Stimulated activated CD4-positive, alpha-beta T cell treated with anti-CD3 and anti-CD28 coated beads, Interleukin-12 subunit alpha, Interleukin-12 subunit beta, amount 100 ng/mL, for 4 hours (primary cell): ENCODE measurements at places on chromosomes 13 and 19.
A peak's percentile ranks its signal among the peaks of the same experiment; 100 is the strongest.

DNA sequence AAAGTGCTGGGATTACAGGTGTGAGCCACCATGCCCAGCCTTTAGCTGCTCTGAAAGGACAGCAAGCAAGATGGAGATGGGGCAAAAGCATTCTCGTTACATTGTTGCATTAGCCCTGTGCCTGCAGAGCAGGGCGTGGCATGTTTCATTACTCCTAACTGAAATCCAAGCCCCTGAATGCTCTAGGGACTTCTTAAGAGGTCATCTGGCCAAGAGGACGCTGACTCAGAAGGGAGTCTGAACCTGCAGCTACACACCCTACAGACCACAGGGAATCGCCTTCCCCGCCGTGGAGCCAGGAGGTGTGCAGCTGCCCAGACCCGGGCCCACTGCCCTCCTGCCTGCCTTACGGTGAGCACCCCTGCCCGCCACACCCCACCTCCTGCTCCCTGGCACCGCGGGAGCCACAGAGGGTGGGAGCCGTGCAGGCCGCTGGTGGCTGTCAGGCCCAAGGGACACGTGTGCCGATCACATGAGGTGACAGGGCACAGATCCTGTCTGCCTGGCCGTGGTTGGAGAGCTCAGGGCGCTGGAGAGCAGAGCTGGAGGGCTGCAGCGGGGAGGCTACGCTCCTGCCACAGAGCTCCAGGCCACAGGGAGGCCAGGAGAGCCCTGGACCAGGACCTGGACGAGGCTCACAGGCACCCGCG, 27.2 kb downstream of the ADPRHL1 start:
- no peak for DNase-seq

DNA sequence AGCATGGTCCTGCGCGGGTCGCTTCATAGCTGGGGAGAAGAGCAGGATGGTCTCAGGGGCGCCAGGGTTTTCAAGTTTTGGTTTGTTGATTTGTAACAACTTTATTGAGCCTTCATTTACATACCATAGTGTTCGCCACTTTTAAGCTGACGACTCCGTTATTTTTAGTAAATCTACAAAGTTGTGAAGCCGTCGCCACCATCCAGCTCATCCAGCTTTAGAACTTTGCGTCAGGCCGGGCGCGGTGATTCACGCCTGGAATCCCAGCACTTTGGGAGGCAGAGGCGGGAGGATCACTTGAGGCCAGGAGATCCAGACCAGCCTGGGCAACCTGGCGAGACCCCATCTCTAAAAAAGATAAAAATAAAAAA, 404 bp downstream of the C19orf44 start:
- DNase-seq = no peak

DNA sequence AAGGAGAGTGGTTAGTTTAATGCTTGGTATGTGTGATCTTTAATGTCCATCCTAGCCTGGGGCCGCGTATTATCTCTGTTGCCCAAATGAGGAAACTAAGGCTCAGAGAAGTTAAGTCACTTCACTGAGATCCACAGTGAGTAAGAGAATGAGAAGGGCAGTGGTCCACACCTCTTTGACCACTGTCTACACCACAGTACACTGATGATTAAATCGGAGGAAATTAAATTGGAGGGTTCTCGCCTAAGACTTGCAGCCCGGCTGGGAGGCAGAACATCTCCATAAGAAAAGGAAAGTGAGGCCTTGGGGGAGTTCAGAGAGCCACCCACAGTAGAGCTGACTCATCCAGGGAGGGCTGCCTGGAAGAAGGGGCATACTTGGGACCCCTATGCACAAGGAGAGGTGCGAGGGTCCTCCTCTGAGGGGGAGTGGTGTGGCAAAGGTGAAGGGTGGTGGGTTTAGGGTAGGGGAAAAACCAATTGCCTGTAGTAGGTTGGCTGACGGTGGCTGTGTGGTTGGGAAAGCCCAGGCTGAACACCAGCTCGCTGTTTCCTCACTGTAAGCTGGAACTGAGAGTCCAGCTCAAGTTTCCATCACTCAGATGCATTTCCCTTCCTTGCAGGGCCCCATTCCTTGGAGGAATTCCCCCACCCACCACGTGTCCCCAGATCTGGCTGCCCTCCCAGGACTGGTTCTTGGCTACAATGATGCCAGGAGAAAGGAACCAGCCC, 15.0 kb upstream of the DHRS12 start:
- peak; percentile 50 for DNase-seq

- DNase-seq = peak; percentile 38
These were observed 350.9 kb downstream of the FOXO1 start for GRCh38 chr13:40315416-40316064.
